Tongue (tissue), 3 donors: ENCODE measurements at places on chromosomes 7 and 10.

DNA sequence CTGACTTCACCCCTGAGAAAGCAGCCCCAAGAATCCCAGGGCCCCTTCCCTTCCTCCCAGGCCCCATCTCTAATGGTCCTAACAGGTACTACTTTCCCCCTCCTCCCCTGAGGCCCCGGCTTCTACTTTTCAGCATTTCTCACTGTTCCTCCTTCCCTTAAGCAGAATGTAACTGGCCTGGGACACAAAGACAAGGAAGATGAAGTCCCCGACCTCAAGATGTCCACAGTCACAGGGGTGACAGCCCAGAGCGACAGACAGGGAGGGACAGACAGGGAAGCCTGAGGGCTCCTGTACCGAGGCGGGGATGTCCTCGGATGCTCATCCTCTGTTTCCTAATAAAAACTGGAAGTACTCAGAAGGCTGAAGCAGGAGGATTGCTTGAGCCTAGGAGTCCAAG, 11.6 kb downstream of the AOC1 start:
- no peak for DNase-seq

GRCh38 chr7:27112361-27112760, 9.9 kb upstream of the HOXA2 start:
- no peak for DNase-seq

- no peak for DNase-seq
Measured at GRCh38 chr7:69129524-69129923, 468.8 kb upstream of the AUTS2 start.

DNA sequence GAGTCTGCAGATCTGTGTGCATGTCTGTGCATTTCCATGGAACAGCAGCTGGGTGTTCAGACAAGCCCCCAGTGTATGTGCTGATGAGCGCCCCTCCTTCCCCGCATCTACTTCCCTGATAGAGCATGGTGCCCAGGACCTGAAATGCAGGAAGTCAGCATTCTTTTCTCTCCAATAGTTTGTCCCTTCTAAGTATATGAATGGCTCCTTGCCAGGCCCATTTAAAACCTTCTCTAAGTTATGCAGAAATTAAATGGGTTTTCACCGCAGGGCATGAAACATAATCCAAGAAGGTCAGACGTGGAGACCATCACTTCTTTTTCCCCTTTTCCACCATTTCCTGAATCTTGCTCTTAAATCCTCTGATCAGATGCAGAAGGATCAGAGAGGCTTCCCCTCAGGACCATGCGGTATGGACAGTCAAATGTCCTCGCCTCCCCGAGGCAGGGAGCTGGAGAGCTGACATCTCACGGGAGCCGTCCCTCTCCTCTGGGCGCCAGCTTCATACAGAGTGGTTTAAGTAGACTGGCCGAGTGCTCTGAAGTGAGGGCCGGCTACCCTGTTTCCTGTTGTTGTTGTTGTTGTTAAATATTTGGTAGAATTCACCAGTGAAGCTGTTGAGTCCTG, 155.3 kb downstream of the C10orf105 start:
- no peak for DNase-seq

GRCh38 chr10:119892188-119893065, at the start of gene SEC23IP:
Gene SEC23IP, plus strand, starts transcription at chr10:119892730. Its CDS starts 53 bp downstream, at chr10:119892783.
- peak; percentile 98 for DNase-seq
